Lung (tissue), 17 donors: ENCODE measurements at places on chromosomes 11 and 22. TPM values are rescaled to one million over a fixed set of nuclear protein-coding genes. Genes with fewer than 3 reads are reported as not detected.
A peak's percentile ranks its signal among the peaks of the same experiment; 100 is the strongest.

DNA sequence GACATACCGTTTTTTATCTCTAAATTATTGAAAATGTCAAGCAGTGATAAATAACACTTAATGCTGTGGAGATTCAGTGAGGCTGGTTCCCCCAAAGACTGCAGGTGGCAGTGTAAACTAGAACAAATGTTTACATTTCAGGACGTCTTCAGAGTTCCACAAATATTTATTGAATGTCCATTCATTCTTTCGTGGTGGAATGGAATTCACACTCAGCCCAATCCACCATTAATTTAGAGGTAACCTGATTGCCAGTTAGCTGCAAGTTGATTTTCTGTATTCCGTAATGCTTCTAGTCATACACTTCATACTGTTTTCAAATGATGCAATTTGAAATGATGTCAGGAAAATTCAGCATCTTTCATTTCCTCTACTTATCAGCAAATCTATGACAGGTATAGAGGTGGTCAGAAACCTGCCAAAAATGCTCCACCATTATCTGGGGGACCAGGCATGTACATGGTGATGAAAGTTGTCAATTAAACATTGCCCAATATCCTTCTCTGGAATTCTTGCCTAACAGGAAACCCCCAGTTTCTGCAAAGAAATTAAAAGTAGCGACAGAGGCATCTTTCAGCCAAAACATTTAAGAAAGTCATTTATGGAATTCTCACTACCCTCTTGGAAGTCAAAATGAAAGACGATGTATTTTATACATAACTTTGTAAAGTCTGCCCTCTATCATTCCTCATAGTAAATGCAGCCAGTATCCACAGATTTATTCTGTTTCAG is 94.3 kb upstream of the BMAL1 start:
- peak; percentile 68 for DNase-seq

The OR4S2 gene
- not detected for total RNA-seq

The OPCML gene
- total RNA-seq: 0.74 TPM

GRCh38 chr11:128598096-128598495 is 10.7 kb upstream of the ETS1 start:
- no peak for DNase-seq

The OR8D4 gene
- not detected for total RNA-seq
